ENCODE measurements at places on chromosomes 6 and 20.

DNA sequence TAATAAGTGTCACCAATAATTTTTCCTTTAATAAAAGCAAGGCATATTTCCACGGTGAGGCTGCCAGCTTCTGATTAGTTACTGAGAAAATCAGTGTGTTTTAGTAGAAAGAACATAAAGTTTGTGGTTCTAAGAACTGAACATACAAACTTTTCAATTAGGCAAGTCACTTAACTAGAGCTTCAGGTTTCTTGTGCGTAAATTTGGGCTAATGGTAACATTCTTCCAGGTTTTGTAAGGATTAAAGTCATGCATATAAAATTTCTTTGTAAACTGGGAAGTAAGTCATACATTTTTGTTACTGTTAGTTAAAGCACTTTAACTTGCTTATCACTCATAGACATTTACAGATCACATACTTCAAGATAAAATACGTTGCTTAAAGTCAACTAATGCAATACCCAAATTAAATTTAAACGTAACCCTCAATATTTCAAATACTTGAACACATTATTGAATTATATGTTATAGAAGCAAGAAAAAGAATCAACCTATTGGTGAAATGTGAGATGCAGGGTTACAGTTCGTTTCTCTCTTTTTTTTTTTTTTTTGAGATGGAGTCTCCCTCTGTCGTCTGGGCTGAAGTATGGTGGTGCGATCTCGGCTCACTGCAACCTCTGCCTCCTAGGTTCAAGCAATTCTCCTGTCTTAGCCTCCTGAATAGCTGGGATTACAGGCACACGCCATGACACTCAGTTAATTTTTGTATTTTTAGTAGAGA lies 327.3 kb upstream of the NOX3 start:
- no peak for DNase-seq

DNA sequence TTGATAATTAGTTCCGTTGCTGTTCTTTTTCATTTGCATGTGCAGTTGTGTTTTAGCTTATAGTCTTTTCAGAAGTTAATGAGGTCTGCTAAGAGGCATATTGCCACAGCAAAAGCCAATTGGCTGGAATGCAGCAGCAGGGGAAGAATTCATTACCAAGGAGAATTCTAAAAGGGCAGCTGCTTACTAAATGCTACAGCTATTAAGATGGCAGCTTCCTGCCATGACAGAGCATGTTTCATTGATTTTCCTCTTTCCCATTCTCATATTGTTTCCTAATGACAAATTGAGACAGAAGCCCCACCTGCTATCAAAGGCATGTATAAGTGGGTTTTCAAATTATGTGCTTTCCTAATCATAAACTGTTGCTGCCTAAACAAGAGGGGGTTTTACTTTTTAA lies 66.6 kb downstream of the CLVS2 start:
- no peak for DNase-seq

DNA sequence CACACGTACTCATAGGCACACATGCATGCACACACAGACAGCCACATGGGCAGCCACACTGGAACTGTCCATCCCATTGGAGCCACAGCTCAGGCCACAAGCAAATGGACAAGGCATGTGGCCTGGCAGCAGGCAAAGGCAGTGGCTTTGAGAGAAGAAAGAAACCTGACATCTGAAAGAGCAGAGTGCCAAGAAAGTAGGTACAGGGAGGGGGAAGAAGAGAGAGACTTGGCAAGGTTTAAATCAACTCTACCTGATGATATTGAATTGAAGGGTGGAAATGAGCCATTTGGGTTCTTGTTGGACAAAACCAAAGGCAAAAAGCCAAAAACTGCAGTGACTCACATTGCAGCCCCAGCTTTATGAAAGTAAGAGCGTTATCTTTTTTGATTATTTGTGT lies 142.7 kb downstream of the PCSK2 start:
- no peak for DNase-seq

GRCh38 chr6:22614547-22614946 lies 45.2 kb downstream of the HDGFL1 start:
- DNase-seq, result no peak

GRCh38 chr6:152225241-152225934 lies 411.8 kb downstream of the SYNE1 start:
- no peak for DNase-seq

DNA sequence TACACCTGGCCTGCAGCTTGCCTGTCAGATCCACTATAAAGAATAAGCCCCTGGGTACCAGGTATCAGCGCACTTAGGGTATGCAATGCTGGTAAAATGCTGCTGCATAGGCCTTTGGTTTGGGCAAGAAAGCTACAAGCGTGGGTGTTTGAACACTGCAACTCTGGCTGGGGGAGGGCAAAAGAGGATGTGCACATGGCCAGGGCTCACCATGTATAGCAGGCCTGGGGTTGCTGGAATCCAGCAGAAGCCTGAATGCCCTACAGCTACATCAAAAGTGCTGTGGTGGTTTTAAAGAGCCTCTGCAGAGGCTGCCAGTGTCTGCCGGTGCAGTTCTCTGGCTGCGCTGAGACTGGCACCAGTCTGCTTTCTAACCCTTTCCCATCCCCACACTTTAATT lies 51.7 kb downstream of the UQCC1 start:
- DNase-seq, result no peak

GRCh38 chr6:156131221-156131903 lies 645.8 kb upstream of the ARID1B start:
- DNase-seq, result no peak

- DNase-seq, result peak; percentile 39
Measured at GRCh38 chr20:47272893-47273590, 83.5 kb downstream of the ZMYND8 start.

DNA sequence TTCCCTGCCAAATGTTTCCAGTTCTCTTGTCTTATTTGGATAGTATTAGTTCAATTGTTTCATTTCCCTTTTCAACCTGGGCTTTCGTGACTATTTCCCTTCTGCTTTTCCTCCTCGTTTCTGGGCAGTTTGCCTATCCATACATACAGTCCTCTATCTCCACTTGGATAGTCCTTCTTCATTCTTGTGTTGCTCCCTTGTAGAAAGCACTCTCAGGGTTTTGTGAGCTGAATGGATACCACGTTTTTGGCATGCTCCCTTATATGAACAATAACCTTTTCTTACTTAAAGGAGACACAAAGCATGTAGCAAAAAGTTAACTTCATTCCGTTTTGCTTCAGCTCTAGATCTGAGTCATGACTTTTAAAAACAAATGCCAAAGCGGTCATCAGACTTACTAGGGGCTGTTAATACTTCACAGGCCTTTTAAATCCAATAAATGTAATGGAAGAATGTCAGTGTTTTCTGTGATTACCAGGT lies 16.6 kb downstream of the CRYBG1 start:
- DNase-seq, result no peak

DNA sequence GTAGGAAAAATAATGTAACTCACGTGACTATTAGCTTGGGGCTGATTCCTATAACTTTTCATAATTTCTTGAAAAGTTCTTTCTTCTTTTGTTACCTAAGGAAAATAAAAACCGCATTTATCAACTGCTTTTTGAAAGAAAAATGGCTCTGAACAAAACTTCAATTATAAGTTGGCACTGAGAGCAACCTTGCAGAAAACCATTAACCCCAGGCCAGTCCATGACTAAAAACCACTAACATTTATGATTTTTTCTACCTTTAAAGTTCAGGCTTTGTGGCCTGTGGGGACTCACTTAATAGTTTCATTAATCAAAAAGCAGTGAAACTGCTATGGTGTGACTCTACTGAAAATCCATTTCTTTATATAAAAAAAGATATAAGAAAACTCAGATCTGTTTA lies 69.1 kb upstream of the SAMHD1 start:
- no peak for DNase-seq

DNA sequence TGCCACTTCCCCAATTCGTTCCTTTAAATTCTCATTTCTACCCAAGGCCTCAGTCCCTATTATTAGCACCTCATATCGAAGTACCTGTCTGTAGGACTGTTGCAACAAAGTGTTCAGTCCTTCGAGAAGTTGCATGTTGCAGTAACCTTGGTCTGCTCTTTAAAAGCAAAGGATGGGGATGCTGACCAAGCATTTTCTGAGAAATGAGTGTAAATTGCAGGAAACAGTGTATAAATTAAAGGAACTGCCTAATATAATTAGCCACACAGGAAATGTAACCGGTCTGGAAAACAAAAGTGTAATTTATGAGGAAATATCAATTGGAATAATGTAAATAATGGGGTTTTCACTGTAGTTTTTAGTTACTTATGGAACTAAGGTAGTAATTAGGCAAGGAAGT lies 261.9 kb upstream of the ARID1B start:
- no peak for DNase-seq

DNA sequence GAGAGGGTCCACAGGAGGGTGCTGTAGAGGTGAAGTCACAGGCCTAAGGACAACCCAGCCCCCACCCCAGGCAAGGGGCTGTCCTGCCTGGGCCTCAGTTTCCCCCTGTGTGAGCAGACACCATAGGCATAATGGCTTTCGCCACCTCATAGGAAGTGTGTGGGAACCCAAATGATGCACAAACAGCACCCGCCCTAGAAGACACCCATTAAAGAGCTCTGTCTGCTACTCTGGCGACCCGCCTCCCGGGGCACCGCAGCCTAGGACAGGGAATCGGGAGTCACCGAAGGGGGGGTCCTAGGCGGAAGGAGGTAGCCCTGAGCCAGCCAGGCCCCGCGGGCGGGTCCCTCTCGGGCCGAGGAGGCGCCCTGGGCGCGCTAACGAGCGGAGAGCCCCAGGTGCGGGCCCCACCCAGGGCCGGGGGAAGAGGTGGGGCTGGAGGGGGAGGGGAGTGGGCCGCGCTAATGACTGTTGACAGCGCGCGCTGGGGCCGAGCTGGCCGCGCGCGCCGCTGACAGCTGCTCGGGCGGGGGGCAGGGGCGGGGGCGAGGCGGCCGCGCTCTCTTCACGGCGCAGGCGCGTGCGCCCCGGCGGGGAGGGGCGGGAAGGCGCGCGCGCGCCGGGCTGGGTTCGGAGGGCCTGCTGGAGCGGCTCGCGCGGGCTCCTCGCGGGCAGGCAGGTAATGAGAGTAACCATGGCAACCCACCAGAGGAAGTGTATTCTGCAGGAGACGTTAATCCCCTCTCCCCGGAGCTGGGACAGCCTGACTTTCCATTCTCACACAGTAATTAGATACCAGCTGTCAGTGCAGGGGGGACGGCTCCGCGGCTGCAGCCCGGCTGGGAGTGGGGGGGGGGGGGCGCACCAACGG lies 48.9 kb downstream of the NOL4L start:
- peak; percentile 62 for DNase-seq

GRCh38 chr6:53796791-53797190 lies 2.0 kb downstream of the LRRC1 start:
- DNase-seq, result no peak

GRCh38 chr6:110776413-110776812 lies 38.9 kb downstream of the CDK19 start:
- DNase-seq, result no peak

DNA sequence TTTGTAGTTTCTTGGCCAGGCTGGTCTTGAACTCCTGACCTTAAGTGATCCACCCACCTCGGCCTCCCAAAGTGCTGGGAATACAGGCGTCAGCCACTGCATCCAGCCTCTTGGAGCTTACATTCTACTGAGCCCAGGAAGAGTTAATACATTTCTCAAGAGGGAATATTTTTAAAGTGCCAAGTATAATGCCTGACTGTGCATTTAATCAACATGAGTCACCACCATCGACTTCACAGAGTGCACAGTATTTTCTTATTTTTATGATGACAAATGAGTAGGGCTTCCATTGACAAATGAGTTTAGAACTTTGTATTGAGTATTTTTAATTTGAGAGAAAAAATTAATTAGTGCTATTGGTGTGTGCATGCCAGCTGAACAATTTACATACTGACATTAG lies 72.2 kb downstream of the SASH1 start:
- no peak for DNase-seq

GRCh38 chr6:34248198-34248726 lies 544 bp downstream of the SMIM29 start:
- DNase-seq, result peak; percentile 46

- DNase-seq, result no peak
Measured at GRCh38 chr6:139265512-139266190, 26.1 kb downstream of the TXLNB start.

DNA sequence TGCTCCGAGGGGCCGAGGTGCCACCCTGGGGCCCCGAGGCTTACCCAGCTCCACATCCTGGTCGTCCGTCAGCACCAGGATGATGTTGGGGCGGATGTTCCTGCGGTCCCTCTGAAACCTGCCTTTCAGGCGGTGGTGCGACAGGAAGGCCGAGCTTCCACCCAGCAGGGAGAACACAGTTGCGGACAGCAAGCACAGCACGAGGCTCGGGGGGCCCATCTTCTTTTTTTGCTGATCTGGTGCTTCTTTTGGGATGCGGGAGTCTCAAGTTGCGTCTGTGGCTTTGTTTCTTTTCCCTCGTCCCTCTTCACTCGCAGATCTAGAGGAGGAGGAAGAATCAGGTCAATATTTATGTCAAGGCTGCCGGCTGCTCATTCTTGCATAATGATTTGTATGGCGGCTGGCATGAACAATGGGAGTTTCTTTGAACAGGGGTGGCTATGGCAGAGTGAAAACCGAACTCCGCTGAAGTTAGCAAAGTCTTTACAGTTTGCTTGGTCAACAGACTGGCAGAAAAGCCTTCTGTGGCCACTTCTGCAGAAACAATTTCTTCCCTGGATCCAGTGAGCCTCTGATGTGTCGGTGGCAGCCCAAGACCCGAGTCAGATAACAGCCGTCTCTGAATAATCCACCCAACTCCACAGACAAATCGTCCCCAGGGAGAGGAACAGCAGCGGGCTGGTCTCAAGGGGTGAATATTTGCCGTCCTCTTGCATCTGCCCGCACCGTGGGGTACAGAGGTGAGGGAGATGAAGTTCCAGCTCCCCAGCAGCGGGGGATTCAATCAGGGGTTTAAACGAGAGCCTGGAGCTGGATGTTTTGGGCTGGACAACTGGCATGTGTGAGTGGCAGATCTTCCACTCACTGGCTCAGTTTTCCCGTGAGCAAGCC lies 27.9 kb downstream of the SULF2 start:
- DNase-seq, result no peak

GRCh38 chr6:29295181-29295585 lies 6.3 kb upstream of the OR14J1 start:
- DNase-seq, result no peak

- no peak for DNase-seq
Measured at GRCh38 chr6:48535582-48536009, 424.6 kb upstream of the PTCHD4 start.

DNA sequence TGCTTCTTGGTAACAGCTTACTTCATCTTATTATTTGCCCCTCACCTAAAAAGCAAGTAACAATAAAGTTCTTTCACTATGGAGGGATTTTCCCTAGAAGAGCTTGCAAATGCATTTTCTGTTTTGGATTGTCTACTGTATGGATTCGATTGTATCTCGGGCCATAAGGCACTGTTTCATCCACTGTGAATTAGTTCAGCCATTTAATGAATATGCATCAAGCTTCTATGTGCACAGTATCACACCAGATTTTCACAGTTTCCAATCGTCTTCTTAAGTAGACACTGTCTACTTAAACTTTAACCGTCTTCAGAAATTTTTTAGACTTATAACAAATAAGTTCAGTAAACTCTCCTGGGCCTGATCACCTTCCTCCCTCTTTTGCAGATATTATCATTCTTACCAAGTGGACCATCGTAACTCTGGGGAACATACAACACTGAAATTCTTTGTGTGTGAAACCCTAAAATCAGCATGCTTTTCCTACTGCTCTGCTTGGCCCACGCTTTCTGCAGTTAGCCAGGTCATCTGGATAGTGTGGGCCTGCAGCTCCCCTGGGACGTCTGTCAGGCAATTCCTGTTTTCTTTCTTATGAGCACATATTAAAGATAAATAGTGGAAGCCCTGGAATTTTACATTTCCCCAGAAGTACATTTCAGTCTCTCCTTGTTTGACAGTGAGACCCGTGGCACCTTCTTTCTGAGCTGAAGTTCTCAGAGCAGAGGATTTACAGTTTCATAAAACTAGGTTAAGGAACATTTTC lies 136.5 kb upstream of the PDE10A start:
- no peak for DNase-seq
